HepG2 (cell line): ENCODE measurements at places on chromosomes 2 and 18. TPM values are rescaled to one million over a fixed set of nuclear protein-coding genes. Genes with fewer than 3 reads are reported as not detected.

- H3K27me3 ChIP-seq: no peaks in the 10 kb centered on the region
- no peak for DNase-seq
- H3K4me3 ChIP-seq: no peak overlapping the region
- no peak overlapping the region for H3K27ac ChIP-seq
- no peaks in the 10 kb centered on the region for H3K36me3 ChIP-seq
- no peaks in the 10 kb centered on the region for H3K4me1 ChIP-seq
Measured at GRCh38 chr18:69948919-69949537, 1.4 kb upstream of the CD226 start.

- no peaks in the 10 kb centered on the region for H3K27me3 ChIP-seq
- DNase-seq: no peak
- H3K36me3 ChIP-seq: peaks cover 34% of the 10 kb centered on the region
- no peak overlapping the region for H3K27ac ChIP-seq
Measured at GRCh38 chr2:235937526-235937925, 230.7 kb downstream of the GBX2 start.

GRCh38 chr18:50307400-50307737 lies 19.9 kb upstream of the CXXC1 start:
- DNase-seq: no peak
- H3K27ac ChIP-seq: no peak overlapping the region
- H3K36me3 ChIP-seq: no peaks in the 10 kb centered on the region
- no peaks in the 10 kb centered on the region for H3K27me3 ChIP-seq
- H3K4me1 ChIP-seq: peaks cover 31% of the 10 kb centered on the region

DNA sequence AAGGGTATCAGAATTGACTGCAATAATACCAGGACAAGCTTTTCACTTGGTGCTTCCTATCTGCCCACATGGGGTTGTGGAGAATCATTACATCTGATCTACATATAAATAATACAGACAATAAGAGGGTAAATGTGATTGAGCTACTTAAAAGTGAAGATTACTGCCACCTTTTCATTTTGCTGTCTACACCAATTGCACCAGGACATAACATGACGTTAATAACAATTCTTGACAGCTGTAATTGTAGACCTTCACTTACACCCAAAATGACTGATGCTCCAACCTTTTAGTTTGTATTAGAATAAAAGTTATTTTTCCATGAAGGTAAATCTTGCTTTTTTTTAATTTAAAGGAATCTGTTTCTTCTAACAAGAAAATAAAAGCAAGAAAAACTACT lies 36.5 kb upstream of the TTN start:
- no peaks in the 10 kb centered on the region for H3K4me1 ChIP-seq
- H3K4me3 ChIP-seq: no peak overlapping the region

DNA sequence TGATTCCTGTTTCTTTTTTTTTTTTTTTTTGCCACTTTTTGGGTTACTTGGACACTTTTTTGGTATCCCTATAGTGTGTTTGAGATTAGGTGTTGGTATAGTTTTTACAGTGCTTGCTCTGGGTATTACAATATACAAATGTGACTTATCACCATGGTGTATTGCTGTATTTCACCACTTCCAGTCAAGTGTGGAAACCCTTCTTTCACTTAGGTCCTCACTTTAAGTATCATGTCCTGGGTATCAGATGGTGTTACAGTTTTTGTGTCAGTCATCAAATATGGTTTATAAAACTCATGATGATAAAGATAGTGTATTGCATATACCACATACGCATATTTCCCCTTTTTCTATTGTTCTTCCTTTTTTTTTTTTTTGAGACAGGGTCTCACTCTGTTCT lies 1.8 kb downstream of the ATP9B start:
- DNase-seq: no peak
- no peaks in the 10 kb centered on the region; the same call in 1 of the 2 replicates for H3K36me3 ChIP-seq
- H3K4me3 ChIP-seq: no peak overlapping the region
- peaks cover 30% of the 10 kb centered on the region for H3K4me1 ChIP-seq
- no peaks in the 10 kb centered on the region for H3K27me3 ChIP-seq
- H3K27ac ChIP-seq: no peak overlapping the region

DNA sequence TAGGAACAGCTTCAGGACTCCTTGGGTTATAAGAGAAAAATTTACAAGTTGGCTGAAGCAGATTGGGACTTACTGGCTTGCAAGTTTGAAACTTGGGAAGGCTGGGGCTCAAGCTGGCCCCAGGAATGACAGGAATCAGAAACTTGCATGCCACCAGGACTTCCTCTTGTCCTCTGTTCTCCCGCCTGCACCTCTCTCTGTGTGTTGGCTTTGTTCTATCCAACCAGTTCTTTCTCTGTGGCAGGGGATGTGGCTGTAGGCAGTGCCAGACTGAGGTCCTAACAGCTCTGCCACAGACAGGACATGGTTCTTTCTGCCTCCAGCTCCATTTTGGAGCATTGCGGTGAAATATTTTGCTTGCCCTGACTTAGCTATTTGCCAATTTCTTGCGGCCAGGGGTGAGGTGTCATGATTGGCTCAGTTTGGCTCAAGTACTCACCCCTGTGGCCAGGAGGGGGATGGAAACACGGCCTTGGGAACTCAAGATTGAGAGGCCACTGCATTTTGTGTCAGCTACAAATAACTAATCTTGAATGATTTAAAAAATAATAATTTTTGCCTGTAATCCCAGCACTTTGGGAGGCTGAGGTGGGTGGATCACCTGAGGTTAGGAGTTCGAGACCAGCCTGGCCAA lies 48.9 kb downstream of the MEP1B start:
- no peak overlapping the region for H3K4me3 ChIP-seq
- H3K36me3 ChIP-seq: no peaks in the 10 kb centered on the region
- H3K4me1 ChIP-seq: no peaks in the 10 kb centered on the region

- H3K4me3 ChIP-seq: no peak overlapping the region
- no peak overlapping the region for H3K27ac ChIP-seq
- H3K36me3 ChIP-seq: no peaks in the 10 kb centered on the region
- peaks cover 4% of the 10 kb centered on the region; the same call in 1 of the 2 replicates for H3K27me3 ChIP-seq
- no peak for DNase-seq
Measured at GRCh38 chr2:23571527-23572282, 186.7 kb downstream of the KLHL29 start.

- H3K36me3 ChIP-seq: no peaks in the 10 kb centered on the region
- no peak overlapping the region for H3K27ac ChIP-seq
- H3K4me3 ChIP-seq: no peak overlapping the region
- H3K27me3 ChIP-seq: 0 out of 3 replicates have a peak, but pooled peaks cover 8% of the 10 kb centered on the region
Measured at GRCh38 chr2:149313512-149313972, 16.8 kb upstream of the LYPD6 start.

- no peaks in the 10 kb centered on the region for H3K27me3 ChIP-seq
- no peak overlapping the region for H3K27ac ChIP-seq
- no peak overlapping the region for H3K4me3 ChIP-seq
- peak; percentile 8 for DNase-seq
- H3K36me3 ChIP-seq: no peaks in the 10 kb centered on the region
- H3K4me1 ChIP-seq: no peaks in the 10 kb centered on the region
Measured at GRCh38 chr2:185522472-185522871, 216.1 kb upstream of the FSIP2 start.

DNA sequence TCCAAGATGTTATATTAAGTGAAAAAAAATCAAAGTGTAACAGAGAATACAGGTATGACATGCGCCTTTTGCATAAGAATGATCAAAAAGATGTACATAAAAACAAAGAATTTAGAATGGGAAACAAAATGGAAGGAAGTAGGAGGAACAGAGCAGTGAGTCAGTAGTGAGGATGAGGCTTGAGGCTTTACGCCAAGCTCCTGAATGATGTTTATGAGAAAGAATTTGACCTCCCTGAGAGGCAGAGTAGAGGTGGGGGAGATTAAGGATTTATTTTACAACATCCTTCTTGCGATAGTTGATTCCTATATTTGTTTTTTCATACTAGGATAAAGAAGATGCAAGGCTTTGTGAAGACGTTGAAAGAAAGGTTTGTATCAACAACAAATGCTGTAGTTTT lies 81.4 kb downstream of the DCDC2C start:
- no peak overlapping the region for H3K27ac ChIP-seq
- no peaks in the 10 kb centered on the region for H3K4me1 ChIP-seq

DNA sequence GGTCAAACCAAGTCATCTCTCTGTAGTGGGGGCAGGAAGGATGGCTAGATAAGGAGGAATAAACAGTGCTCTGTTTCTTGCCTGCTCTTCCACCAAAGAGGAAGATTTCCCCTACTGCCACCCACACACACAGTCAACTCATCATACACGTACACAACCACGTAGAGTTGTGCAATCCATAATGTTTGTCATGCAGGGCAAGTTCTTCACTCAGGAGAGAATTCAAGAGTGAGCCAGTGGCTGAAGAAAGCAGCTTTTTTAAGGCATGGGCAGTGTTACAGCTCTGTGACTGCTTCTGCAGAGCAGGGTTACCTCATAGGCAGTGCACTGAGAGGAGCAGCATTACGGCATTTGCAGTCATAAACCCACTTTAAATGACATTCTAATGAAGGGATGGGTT lies 283.0 kb downstream of the RND3 start:
- DNase-seq: no peak
- no peaks in the 10 kb centered on the region for H3K36me3 ChIP-seq
- H3K27ac ChIP-seq: no peak overlapping the region
- H3K4me3 ChIP-seq: no peak overlapping the region
- H3K27me3 ChIP-seq: no peaks in the 10 kb centered on the region
- no peaks in the 10 kb centered on the region for H3K4me1 ChIP-seq

DNA sequence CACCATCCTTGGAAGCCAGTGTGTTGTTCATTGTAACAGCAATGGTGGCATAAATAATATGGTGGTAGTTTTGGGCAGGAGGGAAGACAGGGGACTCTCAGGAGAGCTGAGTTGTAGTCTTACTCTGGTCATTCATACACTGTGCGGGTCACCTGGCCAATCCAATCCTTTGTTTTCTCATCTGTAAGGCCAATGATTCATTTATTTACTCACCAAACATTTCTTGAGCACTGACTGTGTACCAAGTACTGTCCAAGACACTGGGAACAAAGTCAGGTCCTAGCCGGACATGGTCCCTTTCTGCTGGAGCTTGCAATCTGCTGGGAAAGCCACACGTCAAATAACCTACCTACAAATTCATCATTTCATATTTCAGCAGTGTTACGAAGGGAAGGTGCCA lies 302.7 kb downstream of the CYP26B1 start:
- no peak overlapping the region for H3K4me3 ChIP-seq
- no peaks in the 10 kb centered on the region for H3K36me3 ChIP-seq
- DNase-seq: no peak

DNA sequence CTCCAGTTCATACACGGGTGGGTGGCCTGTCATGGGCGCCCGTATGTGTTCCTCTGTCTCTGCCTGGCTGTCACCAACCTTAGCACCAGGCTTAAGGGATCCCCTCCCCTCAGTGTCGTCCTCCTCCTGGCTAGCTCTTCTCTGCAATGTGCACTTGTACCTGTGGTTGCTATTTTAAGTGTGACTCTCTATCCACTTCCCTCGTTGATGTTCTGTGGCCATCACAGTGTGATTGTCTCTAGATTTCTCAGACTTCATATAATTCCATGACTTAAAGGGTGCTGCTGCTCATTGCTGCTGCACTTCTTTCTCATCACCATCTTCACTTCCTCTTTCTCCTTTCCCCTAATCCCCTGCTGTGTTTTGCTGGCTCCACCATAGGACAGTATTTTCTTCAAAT lies 143.4 kb downstream of the EML6 start:
- H3K4me3 ChIP-seq: no peak overlapping the region
- peaks cover 12% of the 10 kb centered on the region for H3K4me1 ChIP-seq
- DNase-seq: no peak
- H3K27me3 ChIP-seq: no peaks in the 10 kb centered on the region
- no peak overlapping the region for H3K27ac ChIP-seq

GRCh38 chr18:10776493-10776892 lies 250.7 kb downstream of the NAPG start:
- H3K27me3 ChIP-seq: no peaks in the 10 kb centered on the region
- no peaks in the 10 kb centered on the region for H3K36me3 ChIP-seq
- H3K4me1 ChIP-seq: no peaks in the 10 kb centered on the region
- no peak overlapping the region for H3K27ac ChIP-seq

The CCDC150 gene
- 9.1 and 32.6 TPM in 2 replicates for total RNA-seq

The TBC1D8 gene
- 24.6 and 45.1 TPM in 2 replicates for total RNA-seq
